Stimulated activated CD4-positive, alpha-beta T cell treated with anti-CD3 and anti-CD28 coated beads, Interleukin-15, amount 100 ng/mL, for 1 hour (primary cell): ENCODE measurements at places on chromosomes 1 and 21.
A peak's percentile ranks its signal among the peaks of the same experiment; 100 is the strongest.

DNA sequence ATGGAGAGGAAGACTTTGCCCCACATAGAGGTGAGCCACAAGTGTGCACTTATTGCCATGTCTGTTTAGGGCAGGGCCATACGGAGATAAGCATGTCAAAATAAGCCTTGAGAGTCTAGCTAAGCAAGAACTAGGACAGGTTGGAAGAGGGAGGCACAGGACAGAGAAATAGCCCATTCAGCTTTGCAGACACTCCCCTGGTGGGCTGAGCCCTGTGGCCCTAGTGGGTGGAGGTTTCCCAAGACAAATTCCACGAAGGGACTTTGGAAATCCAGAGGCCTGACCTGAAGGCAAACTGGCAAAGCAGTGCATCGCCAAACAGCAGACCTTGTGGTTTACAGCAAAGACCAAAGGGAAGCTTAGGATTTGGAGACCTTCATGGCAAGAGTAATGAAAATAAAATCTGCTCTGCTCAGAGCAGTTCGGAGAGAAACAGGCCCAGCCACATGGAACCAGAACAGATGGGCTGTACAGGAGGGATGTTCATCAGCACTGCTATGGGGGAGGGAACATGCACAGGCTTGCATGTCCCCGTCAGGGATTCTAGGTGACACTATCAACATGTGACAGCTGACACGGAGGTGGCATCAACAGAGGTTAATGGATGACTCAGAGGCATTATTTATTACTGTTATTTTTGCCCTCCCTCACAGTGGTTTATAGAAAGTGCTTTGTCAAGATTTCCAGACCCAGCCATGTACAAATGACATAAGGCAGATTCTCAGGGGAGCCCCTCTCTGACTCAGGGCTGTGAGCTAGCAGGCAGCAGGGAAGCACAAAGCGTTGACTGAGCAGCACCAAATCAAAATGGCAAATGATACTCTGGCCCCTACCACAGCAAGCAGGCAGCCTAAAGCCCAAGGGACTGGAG is 90.1 kb upstream of the IRF2BP2 start:
- DNase-seq, result no peak

- DNase-seq, result no peak
Observed at GRCh38 chr1:119477710-119478109, 29.3 kb upstream of the HSD3B1 start.

- DNase-seq, result no peak
Observed at GRCh38 chr1:46461017-46461808, 28.4 kb upstream of the DMBX1 start.

DNA sequence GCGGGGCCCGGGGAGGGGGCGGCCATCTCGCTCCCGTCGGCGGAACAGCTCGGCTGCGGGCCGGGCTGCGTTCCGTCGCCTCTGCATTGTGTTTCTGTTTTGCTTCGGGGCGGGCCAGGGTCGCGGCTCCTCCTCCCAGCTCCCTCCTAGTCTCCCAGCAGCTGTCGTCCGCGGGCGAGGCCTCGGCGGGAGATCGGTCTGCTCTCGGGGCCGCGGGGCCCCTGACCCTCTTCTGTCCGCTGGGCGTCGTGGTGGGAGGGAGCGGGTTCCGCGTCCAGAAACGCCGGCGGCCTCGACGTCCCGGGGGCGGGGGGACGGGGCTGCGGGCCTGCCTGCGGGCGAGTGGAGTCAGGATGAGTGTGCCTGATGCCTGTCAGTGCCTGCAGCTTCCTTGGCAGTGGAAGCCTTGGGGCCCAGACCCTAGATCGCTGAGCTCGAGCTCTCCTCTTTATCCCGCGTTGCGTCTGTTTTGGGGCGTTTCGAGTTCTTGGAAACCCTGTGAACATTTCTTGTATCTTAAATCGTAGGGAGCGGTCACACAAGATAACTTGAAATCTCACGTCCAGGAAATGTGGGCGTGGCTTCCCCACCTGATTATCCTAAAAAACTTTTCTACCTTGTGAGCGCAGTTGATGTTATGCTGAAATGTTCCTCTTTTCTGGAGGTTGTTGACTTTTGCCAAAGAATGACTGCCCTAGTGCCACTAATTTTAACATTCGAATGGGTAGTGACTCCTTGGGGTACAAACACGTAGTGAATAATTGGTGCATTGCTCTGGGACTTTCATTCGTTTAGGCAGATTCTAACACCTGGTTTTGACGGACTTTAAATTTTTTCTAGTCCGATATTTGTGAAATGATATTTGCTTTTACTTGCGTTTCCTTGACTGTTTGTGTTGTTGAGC is 676 bp downstream of the MORC3 start:
- peak; percentile 29 for DNase-seq

GRCh38 chr1:198649232-198649967 is 10.6 kb downstream of the PTPRC start:
- DNase-seq, result no peak

DNA sequence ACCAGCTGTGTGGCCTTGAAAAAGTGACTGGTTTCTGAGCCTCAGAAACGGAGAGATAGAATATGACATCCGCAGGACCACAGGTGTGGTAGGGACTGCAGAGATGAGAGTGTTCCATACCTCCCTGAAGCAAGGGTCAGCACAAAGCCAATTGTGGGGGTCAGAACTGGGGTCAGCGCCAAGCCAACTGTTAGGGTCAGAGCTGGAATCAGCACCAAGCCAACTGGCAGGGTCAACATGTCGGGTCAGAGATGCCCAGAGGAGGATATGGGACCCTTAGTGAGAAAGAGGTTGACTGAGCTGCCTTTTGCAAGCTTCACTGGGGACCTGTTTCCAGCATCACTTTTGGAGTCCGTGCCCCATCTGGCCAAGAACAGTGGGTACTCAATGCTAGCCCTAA is 93.9 kb downstream of the MATN1 start:
- no peak for DNase-seq

DNA sequence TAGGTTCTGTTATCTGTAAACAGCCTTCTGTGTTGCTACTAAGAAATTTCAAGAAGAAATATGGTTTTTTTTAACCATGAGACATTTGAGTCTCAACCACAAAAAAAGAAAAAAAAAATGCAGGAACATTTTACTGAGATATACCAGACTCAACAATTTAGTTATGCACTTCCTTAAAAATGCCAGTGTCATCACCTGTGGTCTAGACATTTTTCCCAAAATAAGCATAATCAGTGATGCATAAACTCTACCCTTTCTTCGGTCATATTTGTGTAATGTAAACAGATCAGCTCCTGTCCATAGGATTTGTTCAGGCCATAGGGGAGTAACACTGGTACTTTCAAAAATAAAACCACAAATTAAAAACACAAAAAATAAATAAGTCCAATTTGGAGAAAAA is 122.6 kb upstream of the TNFSF4 start:
- DNase-seq, result no peak

GRCh38 chr1:937521-937920 is 13.8 kb downstream of the SAMD11 start:
- no peak for DNase-seq

GRCh38 chr1:35499231-35499630 is 58.0 kb downstream of the KIAA0319L start:
- DNase-seq, result no peak

DNA sequence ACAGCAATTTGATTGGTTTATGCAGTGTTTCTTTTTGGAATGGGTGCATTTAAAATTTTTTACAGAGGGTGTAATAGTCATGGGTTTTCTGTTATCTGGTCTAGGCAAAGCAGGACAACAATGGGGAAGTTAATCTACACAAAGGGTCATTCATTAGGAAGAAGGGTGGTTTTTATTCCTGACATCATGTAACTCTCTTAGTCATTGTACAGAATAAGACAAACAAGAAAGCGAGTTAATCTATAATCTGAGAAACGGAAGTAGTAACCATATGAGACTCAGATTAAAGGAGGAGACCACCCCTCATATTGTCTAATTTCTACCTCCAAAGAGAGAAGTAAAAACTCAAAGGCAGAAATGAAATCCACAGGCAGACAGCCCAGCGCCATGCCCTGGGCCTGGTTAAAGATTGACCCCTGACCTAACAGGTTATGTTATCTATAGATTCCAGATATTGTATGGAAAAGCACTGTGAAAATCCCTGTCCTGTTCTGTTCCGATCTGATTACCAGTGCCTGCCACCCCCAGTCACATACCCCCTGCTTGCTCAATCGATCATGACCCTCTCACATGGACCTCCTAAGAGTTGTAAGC is 10.5 kb upstream of the IFI6 start:
- no peak for DNase-seq

GRCh38 chr1:43541721-43542401 is 11.2 kb downstream of the PTPRF start:
- DNase-seq, result no peak

- peak; percentile 71 for DNase-seq
Observed at GRCh38 chr1:7667625-7668218, 103.4 kb upstream of the VAMP3 start.

DNA sequence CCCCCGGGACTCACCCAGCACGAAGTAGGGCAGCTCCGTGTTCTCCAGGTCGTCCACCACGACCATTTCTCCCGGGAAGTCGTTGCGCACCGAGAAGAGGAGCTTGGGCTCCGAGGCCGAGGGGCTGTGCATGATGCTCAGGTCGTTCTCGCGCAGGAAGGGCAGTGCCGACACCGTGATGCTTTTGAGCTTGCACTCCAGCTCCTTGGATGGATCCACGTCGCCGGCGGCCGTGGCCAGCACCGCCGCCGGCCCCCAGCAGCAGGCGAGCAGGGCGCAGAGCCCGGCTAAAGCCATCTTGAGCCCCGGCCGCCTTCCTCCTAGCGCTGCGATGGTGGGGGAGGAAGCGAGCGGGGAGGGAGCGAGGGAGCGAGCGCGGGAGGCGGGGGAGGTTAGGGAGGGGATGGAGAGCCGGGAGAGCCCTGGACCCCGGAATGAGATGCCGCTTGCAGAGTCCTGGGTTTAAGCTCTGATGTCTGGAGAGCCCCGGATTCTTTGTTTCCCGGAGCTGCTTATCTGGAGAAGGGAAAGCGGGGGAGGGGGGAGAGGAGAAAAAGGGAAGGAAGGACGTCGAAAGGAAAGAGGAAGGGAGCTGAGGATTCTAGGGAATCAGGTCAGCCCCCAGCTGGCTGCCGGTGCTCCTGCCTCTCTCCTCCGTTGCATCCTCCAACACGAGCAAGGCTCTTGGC is at the start of gene ASTN1:
Gene ASTN1 (minus strand): TSS at position 333 of the 689 bp plus-strand sequence. CDS start 36 bp downstream, at position 297.
- DNase-seq, result no peak

DNA sequence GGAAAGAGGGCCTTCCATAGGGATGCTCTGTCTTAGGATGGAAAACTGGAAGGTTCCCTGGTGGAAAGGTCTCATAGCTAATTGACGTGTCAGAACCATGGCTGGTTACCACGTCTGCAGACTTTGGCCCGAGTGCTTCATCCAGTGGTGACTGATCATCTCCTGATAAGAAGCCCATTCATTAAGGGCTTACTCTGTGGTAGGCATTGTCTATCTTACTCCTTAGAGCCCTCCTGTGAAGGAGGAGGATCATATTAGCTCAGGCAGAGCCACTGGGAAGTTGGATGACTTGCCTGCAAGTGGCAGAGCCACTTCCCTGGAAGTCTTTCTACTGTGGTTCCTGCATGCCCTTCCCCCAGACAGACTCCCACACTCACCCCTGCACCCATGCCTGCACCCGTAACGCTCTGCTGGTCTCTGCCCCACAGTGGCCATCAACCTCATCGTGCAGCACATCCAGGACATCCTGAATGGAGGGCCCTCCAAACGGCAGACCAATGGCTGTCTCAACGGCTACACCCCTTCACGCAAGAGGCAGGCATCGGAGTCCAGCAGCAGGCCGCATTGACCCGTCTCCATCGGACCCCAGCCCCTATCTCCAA is 79.9 kb downstream of the UCK2 start:
- no peak for DNase-seq

DNA sequence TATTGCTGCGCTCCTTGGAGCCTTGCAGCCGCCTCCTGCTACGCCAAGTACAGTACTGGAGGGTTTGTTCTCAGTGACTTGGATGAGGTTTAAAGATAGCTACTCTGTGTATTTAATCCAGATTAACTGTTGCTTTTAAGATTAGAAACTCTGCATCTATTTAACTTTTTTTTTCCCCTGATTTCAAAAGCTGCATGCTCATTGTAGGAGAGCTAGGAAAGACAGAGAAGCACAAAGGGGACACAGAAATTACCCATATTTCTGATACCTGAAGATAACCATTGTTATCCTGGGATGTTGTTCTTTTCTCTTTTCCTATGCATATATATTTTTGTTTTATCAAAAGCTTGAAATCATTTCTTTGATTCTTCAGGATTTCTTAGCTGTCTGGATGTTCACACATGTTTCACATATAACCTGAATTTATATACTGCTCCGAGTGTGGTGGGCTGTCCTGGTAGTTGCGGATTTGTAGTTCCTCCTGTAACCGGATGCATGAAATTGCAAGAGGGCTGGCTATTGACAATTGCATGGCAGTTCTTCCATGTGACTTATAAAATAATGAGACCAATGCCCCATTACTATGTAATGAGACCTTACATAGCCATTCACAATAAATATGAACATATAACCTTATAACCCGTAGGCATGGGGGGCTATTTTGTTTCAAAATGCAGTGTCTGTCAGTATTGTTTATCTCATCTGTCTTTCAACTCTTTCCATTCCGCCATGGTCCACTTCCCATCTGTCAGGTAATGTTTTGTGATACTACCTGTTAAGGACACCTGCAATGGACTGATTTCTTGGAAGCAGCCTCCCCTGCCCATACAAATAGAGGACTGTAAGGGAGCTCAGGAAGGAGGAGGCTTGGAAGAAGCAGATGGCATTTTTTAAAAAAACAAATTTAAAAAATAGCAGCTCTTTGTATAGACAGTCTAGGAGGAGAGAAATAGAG is 1.4 kb downstream of the RAVER2 start:
- DNase-seq, result no peak

DNA sequence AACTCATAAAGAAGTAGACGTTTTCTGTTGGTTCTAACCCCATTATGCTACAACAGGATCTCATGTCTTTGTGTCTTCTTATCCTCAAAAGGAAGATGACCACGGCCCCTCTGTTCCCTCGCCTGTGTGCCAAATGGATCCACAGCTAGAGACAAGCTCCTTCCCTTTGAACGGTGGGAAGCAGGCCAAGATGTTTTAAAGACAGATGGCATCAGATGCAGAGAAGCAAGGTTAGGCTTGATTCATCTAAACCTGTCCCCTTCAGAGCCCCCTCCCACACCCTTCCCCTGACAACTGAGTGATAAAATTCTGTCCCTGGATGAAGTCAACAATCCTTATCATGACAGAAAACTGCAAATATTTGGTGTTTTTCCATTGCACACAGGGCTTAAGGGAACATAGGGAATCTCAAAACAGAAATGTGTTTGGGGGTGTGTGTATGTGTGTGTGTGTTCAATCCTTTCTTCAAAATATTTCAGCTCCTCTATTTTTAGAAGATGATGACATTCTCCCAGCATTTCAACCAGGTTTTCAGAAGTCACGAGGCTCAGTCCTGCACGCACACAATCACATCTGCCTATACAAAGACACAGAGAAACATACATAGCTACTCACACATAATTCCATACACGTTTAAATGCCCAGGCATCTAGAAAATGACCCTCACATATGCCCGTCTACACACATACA is 27.8 kb upstream of the FMOD start:
- DNase-seq, result no peak

- DNase-seq, result no peak
Observed at GRCh38 chr1:24438423-24438901, 22.9 kb downstream of the NIPAL3 start.

GRCh38 chr1:52127181-52128180 is 14.4 kb upstream of the ZFYVE9 start:
- no peak for DNase-seq

GRCh38 chr1:221699577-221699976 is 42.3 kb downstream of the DUSP10 start:
- DNase-seq, result no peak

GRCh38 chr1:16032388-16033102 is 10.7 kb downstream of the CLCNKA start:
- no peak for DNase-seq
